ENCODE measurements at places on chromosomes 13 and 19. TPM values are rescaled to one million over a fixed set of nuclear protein-coding genes. Genes with fewer than 3 reads are reported as not detected.
A peak's percentile ranks its signal among the peaks of the same experiment; 100 is the strongest.

The SLC25A15 gene
- total RNA-seq, result 25.4 TPM

The FAM124A gene
- 3.8 TPM for total RNA-seq

GRCh38 chr13:25233861-25234260, 53.4 kb downstream of the MTMR6 start:
- no peaks in the 10 kb centered on the region for H3K27me3 ChIP-seq
- no peaks in the 10 kb centered on the region for H3K36me3 ChIP-seq
- no peak overlapping the region for H3K27ac ChIP-seq
- no peak for DNase-seq
- no peaks in the 10 kb centered on the region for H3K4me1 ChIP-seq
- no peak overlapping the region for H3K4me3 ChIP-seq

DNA sequence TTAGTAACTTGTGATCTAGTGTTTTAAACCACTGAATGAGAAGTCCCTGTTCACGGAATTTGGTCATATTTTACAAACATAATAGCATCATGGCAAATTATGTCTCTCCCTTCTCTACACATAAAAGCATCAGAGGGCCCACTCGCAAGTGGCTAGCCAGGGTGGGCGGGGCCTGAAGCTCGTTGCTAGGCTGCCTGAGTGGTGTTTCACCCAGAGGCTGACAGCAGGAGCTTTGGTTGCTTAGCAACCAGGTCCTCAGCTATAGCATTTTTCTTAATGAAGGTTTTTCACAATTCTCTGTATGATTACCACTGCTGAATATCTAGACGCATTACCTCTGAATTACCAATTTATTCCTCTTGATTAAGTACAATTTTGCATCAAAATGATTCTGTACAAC, 126.5 kb downstream of the NALCN start:
- H3K36me3 ChIP-seq, result no peaks in the 10 kb centered on the region
- DNase-seq, result no peak
- no peaks in the 10 kb centered on the region for H3K4me1 ChIP-seq
- H3K27ac ChIP-seq, result no peak overlapping the region

GRCh38 chr13:51921790-51922740, 60.3 kb downstream of the CCDC70 start:
- no peak for DNase-seq
- no peaks in the 10 kb centered on the region for H3K27me3 ChIP-seq
- no peak overlapping the region for H3K27ac ChIP-seq
- H3K4me3 ChIP-seq, result no peak overlapping the region
- no peaks in the 10 kb centered on the region for H3K4me1 ChIP-seq
- no peaks in the 10 kb centered on the region for H3K36me3 ChIP-seq

DNA sequence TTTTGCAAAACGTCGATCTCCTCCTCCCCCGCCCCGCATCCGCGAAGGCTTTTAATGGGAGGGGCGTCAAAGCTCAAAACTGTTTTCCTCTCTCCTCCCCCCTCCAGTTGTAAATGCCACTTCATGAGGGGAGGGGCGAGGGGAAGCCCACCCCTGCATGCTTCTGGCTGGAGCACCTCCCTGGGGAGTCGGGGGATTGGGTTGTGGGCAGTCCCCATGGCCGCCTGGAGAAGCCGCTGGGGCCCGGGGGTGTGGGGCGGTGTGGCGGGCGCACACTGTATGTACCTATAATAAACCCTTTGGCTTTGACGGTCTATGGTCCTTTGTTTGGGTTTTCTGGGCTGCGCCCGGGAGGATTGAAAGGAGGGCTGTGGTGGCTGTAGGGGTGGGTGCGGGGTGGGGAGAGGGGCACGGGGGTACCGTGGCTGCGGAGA, 505 bp upstream of the SHKBP1 start:
- H3K27me3 ChIP-seq, result no peaks in the 10 kb centered on the region
- peak overlapping the region; percentile 70 for H3K27ac ChIP-seq
- no peak for DNase-seq

DNA sequence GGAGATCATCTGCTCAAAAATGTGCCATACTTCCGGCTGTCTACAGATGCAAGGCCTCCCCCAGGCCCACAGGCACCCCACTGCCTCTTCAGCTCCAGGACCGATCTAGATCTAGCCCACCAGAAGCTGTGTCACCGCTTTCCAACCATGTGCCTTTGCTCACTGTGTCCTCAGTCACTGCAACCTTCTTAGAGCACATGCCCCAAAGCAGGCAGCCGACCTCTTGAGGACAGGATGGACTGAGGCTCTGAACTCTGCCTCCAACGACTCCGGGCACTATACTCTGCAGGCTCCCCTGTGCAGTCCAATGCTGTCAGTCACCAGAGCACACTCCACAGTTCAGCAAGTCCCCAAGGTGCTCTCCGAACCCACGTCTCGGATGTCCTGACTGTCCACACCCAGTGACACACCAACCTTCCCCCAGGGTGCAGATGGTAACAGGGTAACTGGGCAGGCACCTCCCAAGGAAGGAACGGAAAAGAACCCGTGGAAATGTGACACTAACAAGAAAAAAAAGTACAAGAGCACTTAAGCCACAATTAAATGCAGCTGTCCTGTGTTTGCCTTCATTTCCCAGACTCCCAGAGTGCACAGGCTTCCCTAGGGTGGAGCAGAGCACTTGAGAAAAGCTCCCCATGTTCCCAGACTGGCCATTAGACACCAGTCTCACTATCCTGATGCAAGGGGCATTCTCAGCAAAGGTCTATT, 4.8 kb downstream of the STK24 start:
- no peak for DNase-seq
- H3K4me1 ChIP-seq, result peaks cover 4% of the 10 kb centered on the region
- H3K36me3 ChIP-seq, result no peaks in the 10 kb centered on the region
- H3K4me3 ChIP-seq, result no peak overlapping the region
